ENCODE measurements at places on chromosomes 2 and 18. TPM values are rescaled to one million over a fixed set of nuclear protein-coding genes. Genes with fewer than 3 reads are reported as not detected.

CROCC2 gene
- not detected for total RNA-seq

SCN1A gene
- total RNA-seq = not detected

PAX3 gene
- not detected for total RNA-seq

LBX2 gene
- total RNA-seq = 0.69 TPM

CDH7 gene
- total RNA-seq = 0.06 TPM

FHL2 gene
- total RNA-seq = 90.8 TPM

OTOF gene
- total RNA-seq = 0.34 TPM

TMSB10 gene
- total RNA-seq = 1,300 TPM

FOXI3 gene
- not detected for total RNA-seq

DNA sequence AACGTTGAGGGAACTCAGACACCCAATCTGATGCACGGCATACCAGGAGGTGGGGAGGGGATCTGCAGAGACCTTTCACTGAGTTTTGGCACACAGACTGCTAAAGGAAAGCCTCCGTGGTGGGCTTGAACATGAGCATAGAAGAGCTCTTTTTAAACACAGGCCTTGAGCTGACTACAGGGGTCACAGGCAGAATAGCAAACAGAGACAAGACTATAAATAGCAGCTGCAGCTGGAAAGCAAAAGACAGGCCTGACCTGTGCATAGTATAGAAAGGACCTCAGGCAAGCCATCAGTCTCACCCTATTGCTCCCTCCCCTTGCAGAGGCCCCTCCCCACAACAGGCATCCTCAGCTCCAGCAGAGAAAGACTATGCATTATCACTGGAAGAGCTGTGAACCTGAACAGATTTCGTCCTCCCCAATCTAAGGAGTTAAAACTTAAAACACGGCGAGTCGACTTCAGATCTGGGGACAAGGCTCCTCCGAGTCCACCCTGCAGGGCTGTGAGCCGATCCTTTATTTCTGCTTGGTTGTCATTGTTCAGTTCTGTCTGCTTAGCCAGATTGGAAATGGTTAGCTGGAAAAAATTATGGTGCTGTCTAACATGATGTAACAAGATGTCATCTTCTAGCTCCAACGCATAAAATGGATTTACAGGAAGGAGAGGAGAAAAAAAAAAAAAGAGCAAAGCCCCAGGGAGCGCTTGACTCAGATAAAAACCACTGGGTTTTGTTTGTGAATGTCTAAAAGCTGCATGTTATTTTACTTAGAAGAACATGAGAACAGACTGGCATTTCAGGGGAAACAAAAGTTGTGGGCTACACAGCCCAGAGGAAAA, 25.2 kb upstream of the LCLAT1 start:
- no peak for DNase-seq
- peak overlapping the region; percentile 68 for H3K27ac ChIP-seq
- no peaks in the 10 kb centered on the region for H3K36me3 ChIP-seq
- H3K4me3 ChIP-seq = peak overlapping the region; percentile 10
- H3K27me3 ChIP-seq = no peaks in the 10 kb centered on the region

DNA sequence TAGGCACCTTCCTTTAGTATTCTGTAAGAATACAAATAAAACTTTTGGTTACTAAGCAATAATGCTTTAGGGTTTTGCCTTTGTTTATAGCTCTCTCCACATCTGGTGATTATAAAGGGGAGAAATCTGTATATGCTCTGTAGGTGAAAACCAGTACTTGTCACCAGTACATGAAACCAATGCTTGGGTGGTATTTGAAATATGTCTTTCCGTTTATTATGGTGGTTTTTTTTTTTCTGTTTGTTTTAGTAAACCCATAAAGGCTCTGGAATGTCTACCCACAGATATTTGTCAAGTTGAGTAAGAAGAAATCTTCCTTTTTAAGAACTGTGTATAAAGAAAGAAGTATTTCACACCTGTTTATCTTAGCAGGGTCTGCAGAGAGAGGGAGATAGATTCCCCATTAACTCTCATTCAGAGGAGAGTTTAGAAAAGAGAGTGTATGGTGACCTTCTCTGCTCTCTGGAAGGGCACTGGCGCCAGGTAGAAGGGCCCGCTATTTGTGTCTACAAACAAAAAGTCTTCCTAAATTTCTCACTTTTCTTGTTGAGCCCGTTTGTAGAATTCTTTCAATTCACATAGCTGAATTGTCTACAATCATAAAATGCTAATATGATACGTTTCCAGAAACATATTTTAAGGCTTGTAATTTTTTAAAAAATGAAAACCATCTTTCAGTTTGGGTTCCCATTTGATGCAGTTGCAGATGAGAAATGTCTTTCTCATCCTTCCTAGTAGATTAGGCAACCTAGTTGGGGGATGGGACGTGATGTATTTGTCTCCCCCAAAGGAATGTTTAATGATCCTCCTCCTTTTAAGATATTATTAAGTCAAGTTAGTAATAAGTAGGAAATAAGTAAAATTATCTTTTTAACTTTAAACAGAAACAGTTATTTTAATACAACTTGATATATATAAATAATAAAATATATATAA, 33.9 kb downstream of the MAP3K20 start:
- H3K27me3 ChIP-seq = no peaks in the 10 kb centered on the region
- no peak for DNase-seq
- H3K27ac ChIP-seq = peak overlapping the region; percentile 65

DNA sequence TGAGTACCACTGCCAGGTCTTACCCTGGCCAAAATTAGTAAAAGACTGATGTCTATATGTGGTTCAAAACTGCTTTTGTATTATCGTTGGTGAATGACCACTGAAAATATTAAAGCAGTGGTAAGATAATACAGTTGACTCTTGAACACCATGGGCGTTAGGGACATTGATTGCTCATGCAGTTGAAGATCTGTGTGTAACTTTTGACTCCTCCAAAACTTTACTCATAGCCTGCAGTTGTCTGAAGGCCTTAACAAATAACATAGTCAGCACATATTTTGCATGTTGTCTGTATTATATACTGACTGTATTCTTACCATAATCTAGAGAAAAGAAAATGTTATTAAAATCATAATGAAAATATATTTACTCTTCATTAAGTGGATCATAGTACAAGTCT, 5.8 kb upstream of the ANKRD12 start:
- no peaks in the 10 kb centered on the region for H3K27me3 ChIP-seq
- peaks cover 16% of the 10 kb centered on the region for H3K36me3 ChIP-seq
- H3K27ac ChIP-seq = no peak overlapping the region
- peaks cover 67% of the 10 kb centered on the region for H3K4me1 ChIP-seq
- no peak overlapping the region for H3K4me3 ChIP-seq

- H3K36me3 ChIP-seq = no peaks in the 10 kb centered on the region
- no peak for DNase-seq
- peaks cover 7% of the 10 kb centered on the region for H3K4me1 ChIP-seq
- no peak overlapping the region for H3K4me3 ChIP-seq
- no peak overlapping the region for H3K27ac ChIP-seq
- H3K27me3 ChIP-seq = no peaks in the 10 kb centered on the region
Observed at GRCh38 chr2:109637749-109638570, 23.8 kb downstream of the SOWAHC start.

DNA sequence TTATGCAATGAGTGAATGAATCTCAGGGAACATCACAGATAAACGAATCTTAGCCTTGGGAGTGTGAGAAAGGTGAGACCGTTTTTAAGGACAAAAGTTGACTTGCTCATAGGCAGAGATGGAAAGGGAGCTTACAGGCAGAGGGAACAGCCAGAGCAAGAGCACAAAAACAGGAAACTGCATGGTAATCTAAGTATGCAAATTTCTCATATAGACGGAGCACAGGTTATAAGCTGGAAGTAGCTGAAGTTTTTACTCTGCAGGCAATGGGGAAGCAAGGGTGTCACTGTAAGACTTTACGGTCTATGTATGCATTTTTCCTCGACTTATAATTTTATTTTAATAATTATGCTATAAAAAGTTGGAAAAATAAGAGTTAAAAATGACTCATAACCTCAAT, 44.8 kb upstream of the STRN start:
- H3K36me3 ChIP-seq = peaks cover 22% of the 10 kb centered on the region
- no peaks in the 10 kb centered on the region for H3K27me3 ChIP-seq
- no peaks in the 10 kb centered on the region for H3K4me1 ChIP-seq
- no peak overlapping the region for H3K27ac ChIP-seq
- DNase-seq = no peak

DNA sequence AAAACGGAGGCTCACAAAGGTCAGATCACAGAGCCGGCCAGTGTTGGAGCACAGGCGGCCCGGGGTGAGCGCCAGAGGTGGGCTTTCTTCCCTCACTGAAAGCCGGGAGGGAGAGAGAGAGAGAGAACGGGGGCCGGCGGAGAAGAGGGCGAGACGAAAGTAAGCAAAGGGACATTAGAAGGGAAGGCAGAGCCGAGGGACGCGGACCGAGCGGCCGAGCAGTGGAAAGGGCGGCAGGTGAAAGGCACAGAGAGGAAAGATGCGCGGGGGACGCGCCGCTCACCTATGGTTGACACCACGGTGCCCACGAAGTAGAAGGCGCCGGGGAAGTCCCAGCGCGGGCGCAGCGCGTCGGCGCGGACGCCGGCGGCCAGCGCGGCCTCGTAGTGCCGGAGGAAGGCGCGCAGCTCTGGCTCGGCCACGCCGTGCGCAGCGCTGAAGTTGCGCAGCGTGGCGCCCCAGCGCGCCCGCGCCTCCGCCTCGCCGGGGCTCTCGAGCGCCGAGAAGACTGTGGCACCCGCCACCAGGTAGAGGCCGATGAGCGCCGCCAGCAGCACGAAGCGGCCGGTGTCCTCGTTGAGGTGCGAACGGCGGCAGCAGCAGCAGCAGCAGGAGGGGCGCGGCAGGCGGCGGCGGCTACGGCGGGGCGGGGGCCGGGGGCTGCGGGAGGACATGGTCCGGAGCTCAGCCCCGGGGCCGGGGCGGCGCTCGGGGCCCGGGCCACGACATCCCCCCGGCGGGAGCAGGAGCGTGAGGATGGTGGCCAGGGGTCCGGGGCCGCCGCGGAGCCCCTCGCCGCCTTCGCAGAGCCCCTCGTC, 166.9 kb downstream of the MSH2 start:
- H3K4me3 ChIP-seq = peak overlapping the region; percentile 51
- H3K4me1 ChIP-seq = peaks cover 13% of the 10 kb centered on the region
- H3K27me3 ChIP-seq = no peaks in the 10 kb centered on the region
- no peak overlapping the region for H3K27ac ChIP-seq
- H3K36me3 ChIP-seq = no peaks in the 10 kb centered on the region

GRCh38 chr2:7694076-7694985, 777.1 kb downstream of the RNF144A start:
- DNase-seq = peak; percentile 66
- no peaks in the 10 kb centered on the region for H3K4me1 ChIP-seq

DNA sequence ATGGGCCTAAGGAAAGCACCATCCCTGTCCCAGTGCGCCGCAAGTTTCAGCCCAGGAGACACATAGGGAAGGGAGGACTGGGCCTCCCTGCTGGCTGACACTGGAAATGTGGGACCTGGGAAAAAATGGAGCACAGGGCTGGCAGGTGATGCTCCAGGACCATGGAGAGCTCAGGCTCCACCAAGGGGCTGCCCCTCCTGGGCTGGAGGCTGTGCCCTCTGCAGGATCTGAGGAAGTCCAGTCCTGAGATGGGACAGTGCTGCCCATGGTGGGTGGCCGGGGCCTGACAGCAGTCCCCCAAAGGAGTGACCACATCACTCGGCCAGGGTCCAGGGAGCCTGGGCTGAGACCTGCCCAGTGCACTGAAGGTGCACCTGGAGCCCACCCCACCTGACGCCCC, 108.6 kb upstream of the TEKT4 start:
- H3K27ac ChIP-seq = no peak overlapping the region
- no peaks in the 10 kb centered on the region for H3K27me3 ChIP-seq
- H3K4me3 ChIP-seq = no peak overlapping the region
- no peak for DNase-seq
- no peaks in the 10 kb centered on the region for H3K4me1 ChIP-seq
- H3K36me3 ChIP-seq = no peaks in the 10 kb centered on the region

DNA sequence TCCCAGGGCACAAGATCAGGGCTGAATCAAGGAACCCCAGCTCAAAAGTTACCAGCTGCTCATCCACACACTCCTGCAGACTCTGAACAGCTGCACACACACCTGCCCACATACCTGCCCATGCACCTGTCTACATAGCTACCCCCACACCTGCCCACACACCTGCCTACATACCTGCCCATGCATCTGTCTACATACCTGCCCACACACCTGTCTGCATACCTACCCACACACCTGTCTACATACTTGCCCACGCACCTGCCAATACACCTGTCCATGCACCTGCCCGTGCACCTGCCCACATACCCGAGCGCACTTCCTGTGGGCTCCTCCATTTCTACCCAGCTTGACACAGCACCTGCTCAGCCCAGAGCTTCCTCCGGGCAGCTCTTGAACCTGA, 122.8 kb upstream of the AGAP1 start:
- DNase-seq = no peak
- H3K36me3 ChIP-seq = no peaks in the 10 kb centered on the region
- no peak overlapping the region for H3K4me3 ChIP-seq
- no peaks in the 10 kb centered on the region for H3K4me1 ChIP-seq
- peaks cover 8% of the 10 kb centered on the region for H3K27me3 ChIP-seq

GRCh38 chr2:205733648-205734047, 51.3 kb downstream of the NRP2 start:
- H3K4me1 ChIP-seq = peaks cover 17% of the 10 kb centered on the region
- no peaks in the 10 kb centered on the region for H3K27me3 ChIP-seq
- DNase-seq = no peak
- no peaks in the 10 kb centered on the region for H3K36me3 ChIP-seq
- no peak overlapping the region for H3K4me3 ChIP-seq

- H3K27ac ChIP-seq = no peak overlapping the region
- no peaks in the 10 kb centered on the region for H3K4me1 ChIP-seq
- no peaks in the 10 kb centered on the region for H3K27me3 ChIP-seq
- H3K4me3 ChIP-seq = no peak overlapping the region
- H3K36me3 ChIP-seq = no peaks in the 10 kb centered on the region
Observed at GRCh38 chr2:60408811-60409530, 144.5 kb downstream of the BCL11A start.

DNA sequence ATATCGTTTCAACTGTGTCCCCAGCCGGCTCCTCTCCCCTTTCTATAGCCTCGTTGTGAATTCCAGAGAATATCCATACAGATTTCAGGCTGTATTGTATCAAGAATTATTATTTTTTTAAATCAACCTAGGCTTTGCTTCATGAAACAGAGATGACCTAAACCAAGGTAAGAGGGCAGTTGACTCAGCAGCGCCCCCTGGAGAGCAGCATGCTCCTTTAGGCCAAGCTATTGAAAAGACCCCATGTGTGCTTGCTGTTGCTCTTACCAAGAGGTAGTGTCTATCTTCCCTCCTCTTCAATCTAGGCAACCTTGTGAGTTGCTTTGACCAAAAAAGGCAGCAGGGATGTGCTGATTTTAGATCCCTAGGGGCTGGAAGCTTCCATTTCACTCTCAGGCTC, 426.7 kb upstream of the SMIM21 start:
- no peaks in the 10 kb centered on the region for H3K36me3 ChIP-seq
- DNase-seq = no peak
- no peaks in the 10 kb centered on the region for H3K27me3 ChIP-seq
- no peaks in the 10 kb centered on the region for H3K4me1 ChIP-seq
- no peak overlapping the region for H3K27ac ChIP-seq
- H3K4me3 ChIP-seq = no peak overlapping the region
